CD4-positive, alpha-beta T cell treated with Interleukin-2 at 100 ng/mL for 4 hours (primary cell): ENCODE measurements at places on chromosomes 12 and 14.

- no peak for DNase-seq
These were observed 42.4 kb downstream of the CKAP4 start for GRCh38 chr12:106205208-106206069.

DNA sequence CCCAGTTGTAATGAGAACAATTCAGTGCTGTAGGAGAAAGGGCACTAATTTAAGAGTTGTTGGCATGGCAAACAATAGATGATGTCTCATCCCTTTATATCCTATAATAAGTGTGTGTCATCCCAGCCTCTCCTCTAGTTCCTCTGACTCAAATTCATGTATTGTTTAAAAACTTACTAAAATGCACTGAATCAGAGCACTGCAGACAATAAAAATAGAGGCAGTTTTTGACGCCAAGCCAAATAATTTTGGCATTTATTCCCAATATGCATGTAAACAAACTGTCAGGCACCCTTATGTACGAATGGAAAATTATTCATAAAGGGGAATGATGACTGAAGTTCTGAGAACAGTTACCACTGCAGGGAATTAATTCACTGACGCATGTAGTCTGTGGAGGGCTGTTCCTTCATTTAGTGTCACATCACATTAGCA is 57.9 kb upstream of the TMX1 start:
- no peak for DNase-seq

- DNase-seq = peak; percentile 53
These were observed 131.8 kb downstream of the ERC1 start for GRCh38 chr12:1122786-1123185.

DNA sequence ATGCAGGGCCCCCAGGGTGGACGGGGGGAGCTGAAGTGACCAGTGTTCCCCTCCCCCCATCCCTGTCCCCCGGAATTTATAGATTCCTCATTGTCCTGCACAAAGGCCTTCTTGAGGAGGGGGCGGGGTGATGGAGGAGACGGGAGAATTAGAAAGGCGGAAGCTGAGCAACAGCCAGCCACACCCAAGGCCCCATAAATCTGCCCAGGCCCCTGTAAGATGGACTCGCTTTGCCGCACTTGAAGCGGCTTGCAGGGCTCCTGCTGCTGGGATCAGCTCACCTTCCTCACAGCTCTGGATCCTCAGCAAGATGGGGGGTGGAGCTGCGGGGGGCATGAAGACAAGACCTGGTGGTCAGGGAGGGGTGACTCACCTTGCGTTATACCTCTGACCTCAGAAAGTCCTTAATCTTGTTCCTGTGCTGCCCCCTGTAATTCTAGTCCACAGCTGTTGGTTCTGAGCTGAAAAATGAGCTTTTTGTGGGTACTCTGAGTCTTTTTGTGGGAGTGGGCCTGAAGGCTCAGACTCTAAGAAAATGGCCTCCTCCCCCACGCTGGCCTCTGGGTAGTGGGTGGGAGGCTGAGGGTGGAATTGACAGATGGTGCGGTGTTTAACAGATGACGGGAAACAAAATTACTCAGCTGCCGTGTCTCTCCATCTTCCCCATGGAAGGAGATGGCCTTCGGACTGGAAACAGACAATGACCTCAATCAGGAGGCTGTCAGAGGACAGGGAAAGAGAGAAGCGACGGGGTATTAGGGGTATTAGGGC is 15.8 kb upstream of the ANKRD33 start:
- DNase-seq = no peak

- DNase-seq = no peak
These were observed 197.6 kb upstream of the RBM19 start for GRCh38 chr12:114163771-114164170.

GRCh38 chr12:26359576-26359975 is 164.2 kb downstream of the SSPN start:
- DNase-seq = no peak

DNA sequence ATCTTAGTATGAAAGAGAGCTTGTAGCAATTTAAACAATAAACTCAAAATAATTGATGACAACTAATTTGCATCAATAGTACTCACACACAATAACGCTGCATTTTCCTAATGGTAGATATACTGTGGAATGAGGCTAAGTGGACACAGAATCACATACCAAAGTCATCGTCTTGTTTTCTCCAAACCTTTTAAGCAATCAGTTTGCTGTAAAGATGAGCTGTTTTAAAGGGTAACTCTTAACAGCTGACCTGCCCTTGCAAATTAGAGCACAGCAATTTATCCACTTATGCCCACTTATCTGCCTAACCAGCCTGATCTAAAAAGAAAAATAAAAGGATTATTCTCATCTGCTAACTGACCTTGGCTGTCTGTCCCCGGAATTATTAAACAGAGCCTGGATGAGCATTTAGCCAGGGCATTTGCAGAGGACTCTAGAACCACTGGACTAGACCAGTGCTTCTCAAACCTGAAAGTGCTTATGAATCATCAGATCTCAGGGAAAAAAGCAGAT is 174.3 kb upstream of the BCL2L14 start:
- no peak for DNase-seq

GRCh38 chr12:52826611-52827498 is 7.3 kb downstream of the KRT79 start:
- DNase-seq = no peak

DNA sequence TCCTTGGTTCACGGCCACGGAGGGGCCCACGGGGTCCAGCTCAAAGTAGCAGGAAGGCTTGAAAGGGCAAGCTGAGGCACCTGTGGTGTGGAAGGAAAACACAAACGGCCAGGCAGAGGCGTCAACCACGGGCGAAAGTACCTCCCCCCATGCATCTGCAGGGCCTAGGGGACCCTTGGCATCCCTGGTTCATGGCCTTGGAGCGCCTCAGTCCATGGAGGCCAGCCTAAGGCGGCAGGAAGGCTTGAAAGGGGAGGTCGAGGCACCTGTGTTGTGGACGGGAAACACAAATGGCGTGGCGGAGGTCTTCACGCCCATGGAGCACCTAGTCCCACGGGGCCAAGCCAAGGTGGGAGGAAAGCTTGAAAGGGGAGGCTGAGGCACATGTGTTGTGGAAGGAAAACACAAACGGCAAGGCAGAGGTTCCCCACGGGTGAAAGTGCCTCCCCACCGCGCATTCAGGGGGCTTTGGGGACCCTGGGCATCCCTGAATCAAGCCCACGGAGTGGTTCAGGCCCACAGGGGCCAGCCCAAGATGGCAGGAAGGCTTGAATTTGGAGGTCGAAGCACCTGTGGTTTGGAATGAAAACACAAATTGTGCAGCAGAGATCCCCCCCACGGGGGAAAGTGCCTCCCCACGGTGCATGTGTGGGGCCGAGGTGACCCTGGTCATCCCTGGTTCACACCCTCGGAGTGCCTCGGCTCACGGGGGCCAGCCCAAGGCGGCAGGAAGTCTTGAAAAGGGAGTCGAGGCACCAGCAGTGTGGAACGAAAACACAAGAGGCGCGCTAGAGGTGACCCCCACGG is 380.8 kb downstream of the ALG10 start:
- DNase-seq = no peak

DNA sequence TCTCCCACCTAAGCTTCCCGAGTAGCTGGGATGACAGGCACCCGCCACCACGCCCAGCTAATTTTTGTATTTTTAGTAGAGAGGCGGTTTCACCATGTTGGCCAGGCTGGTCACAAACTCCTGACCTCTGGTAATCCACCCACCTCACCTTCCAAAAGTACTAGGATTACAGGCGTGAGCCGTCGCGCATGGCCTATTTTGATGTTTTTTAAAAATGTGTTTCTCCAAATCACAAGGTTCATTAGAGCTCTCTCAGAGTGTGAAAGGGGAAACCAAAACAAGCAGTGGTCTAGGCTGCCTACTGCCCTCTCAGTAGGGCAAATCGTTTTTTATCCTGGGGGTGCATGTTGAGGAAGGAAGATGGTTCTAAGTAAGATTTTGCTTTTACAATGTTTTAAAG is 211.5 kb downstream of the PIK3C2G start:
- no peak for DNase-seq

- no peak for DNase-seq
These were observed 126.0 kb upstream of the PZP start for GRCh38 chr12:9334041-9334692.

- DNase-seq = no peak
These were observed 15.4 kb downstream of the RAB35 start for GRCh38 chr12:120101182-120101581.

DNA sequence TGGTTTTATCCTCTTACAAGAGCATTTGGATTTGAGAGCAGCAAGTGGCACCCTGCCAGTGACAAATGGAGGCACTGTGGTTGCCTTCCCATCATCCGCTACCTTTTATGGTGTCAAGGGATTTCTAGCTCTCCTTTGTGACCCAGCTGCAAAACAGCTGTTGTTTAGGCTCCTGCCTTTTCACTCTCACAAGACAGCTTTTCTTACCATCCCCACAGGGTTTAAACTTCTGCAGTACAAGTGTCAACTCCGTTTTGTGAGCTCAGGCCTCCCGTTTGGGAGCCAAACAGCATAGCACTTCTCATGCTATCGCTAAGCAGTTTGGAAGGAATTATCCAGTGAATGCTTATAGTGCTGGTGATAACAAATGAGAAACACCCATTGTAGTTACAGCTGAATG is 331.4 kb downstream of the TMTC2 start:
- no peak for DNase-seq
